ENCODE measurements at places on chromosomes 2 and 18.

- DNase-seq = no peak
These were observed 53.1 kb downstream of the RHBDD1 start for GRCh38 chr2:226888971-226889370.

DNA sequence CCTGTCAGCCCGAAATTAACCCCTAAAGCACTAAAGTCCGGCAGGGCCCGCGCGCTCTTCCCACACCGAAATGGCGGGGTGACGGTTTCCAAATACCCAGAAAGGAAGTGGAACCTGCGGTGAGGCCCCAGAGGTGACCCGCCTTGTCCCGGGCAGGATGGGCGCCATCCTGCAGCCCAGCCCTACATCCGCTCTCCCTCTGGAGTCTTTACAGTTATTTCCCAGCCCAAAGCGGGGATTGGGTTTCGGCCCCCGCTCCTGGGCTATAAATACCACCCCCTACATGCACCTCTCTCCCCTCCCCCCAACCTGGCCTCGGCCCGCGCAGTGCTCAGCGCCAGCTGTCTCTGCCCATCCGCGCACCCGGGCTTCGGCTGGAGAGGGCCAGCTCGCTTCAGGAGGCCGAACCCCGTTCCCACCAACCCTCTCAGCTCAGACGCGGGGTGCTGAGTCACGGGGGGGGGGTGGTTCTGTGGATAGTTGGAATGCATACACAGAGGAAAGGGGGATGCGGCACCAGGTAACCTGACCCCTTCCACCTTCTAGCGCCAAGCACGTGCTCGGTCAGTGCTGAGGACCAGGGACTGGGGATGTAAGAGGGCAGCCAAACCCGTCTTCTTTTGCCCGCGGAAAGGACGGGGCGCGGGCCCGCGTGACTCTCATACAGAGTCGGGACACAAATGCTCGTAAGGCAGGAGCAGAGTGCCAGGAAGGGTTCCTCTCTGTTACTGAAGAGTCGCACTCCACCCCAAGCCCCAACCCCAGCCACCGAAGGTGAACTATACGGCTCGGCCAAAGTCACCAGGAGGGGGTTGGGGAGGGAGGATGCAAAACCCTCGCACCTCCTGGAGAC, at the start of gene TUBA4B:
Gene TUBA4B (plus strand): TSS at position 344 of the 853 bp plus-strand sequence. CDS start 165 bp downstream, at position 509.
- peak; percentile 47 for DNase-seq

- DNase-seq = no peak
These were observed 15.0 kb upstream of the IL1RN start for GRCh38 chr2:113112441-113112840.

GRCh38 chr2:1656326-1656960, 87.9 kb downstream of the PXDN start:
- no peak for DNase-seq

- DNase-seq = no peak
These were observed 48.0 kb downstream of the TEX44 start for GRCh38 chr2:231640641-231641111.

DNA sequence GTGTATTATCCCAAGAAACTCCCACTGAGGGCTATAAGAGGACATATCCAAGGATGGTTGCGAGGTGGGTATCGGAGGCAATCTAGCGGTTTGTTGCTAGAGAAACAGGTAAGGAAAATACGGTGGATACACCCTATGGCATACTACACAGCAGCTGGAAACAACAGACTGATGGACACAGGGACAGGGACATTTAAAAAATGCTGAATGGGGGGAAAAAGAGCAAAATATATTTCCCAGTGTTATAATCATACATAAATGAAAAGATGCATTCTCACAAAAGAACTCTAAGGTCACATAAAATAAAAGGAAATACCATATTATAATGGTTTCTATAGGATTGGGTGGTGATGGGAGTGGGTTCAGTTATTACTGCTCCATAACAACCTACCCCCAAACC, 95.9 kb downstream of the SMC6 start:
- DNase-seq = no peak

GRCh38 chr2:7976206-7976605, 705.6 kb upstream of the ID2 start:
- DNase-seq = no peak

DNA sequence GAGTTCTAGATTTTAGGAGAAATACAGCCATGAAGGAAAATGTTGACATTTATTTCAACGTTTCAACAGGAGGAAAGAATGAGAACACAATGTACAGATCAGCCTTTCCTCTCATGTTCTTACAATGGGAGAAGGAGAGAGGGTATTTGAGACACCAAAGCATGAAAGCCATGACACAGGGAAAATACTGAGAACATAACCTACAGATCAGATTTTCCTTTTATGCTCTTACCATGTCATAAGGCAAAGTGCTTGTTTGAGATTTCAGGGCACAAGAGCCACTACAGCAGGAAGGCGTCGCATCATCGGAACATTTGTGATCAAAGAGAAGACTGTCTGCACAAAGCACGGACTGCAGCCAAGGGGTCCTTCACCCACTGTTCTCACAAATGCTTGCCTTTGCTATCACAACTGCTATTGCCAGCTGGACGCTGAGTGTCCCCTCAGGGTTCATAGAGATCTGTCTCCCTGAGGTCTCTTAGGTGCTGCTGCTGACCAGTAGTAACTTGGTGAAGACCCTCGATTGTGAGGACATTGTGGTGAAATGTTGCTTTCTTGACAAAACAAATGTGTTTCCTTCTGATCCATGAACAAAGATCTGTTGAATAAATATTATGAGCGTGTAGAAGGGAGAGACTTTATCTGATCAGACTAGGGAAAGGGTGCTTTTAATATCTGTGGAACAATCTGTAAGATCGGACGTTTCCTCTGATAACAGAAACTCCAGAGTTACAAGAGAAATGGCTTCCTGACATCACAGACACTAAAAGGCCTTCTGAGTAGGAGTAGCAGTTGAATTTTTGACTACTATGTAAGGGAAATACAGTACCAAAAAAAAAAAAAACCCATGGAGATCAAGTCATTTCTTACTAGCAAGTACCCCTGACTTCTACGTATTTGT, 6.4 kb upstream of the IL1RL1 start:
- DNase-seq = no peak

DNA sequence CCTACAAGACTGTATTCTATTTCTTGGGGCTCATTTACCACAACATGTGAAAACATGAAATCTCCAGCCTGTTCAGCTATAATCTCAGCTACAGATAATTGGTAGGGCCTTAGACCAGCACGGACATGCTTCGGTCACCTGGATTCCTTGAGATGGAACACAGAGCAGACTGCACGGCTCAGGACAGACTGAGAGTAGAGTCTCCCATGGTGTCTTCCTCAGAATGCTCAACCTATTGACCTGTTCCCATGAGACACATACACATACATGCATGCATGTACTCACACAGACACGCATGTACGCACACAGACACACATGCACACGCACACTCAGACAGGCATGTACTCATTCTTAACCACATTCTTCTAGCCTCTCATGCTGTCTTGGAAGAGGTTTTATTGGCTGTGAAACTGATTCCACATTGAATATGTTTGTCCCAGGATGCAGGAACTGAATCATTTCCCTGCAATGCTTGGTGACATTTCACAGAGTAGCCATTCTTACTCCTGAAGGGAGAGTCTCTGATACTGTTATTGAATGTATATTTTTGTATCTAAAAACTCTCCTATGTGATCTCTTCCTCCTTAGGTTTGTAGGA, 23.5 kb upstream of the BZW1 start:
- DNase-seq = no peak

GRCh38 chr2:54585136-54585733, 129.1 kb downstream of the SPTBN1 start:
- no peak for DNase-seq

GRCh38 chr2:167100506-167100905, 212.2 kb downstream of the XIRP2 start:
- DNase-seq = no peak

GRCh38 chr18:23735021-23735464, 45.8 kb downstream of the LAMA3 start:
- no peak for DNase-seq

DNA sequence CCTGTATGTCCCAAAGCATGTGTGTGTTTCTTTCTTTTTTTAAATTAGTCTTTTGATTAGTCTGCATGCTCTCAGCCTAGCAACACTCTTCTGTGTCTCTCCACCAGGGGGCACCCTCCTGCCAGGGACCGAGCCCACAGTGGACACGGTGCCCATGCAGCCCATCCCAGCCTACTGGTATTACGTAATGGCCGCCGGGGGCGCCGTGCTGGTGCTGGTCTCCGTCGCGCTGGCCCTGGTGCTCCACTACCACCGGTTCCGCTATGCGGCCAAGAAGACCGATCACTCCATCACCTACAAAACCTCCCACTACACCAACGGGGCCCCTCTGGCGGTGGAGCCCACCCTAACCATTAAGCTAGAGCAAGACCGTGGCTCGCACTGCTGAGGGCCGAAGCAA, 93.8 kb downstream of the NRP2 start:
- DNase-seq = no peak

GRCh38 chr2:2254206-2254605, 76.9 kb downstream of the MYT1L start:
- DNase-seq = no peak

DNA sequence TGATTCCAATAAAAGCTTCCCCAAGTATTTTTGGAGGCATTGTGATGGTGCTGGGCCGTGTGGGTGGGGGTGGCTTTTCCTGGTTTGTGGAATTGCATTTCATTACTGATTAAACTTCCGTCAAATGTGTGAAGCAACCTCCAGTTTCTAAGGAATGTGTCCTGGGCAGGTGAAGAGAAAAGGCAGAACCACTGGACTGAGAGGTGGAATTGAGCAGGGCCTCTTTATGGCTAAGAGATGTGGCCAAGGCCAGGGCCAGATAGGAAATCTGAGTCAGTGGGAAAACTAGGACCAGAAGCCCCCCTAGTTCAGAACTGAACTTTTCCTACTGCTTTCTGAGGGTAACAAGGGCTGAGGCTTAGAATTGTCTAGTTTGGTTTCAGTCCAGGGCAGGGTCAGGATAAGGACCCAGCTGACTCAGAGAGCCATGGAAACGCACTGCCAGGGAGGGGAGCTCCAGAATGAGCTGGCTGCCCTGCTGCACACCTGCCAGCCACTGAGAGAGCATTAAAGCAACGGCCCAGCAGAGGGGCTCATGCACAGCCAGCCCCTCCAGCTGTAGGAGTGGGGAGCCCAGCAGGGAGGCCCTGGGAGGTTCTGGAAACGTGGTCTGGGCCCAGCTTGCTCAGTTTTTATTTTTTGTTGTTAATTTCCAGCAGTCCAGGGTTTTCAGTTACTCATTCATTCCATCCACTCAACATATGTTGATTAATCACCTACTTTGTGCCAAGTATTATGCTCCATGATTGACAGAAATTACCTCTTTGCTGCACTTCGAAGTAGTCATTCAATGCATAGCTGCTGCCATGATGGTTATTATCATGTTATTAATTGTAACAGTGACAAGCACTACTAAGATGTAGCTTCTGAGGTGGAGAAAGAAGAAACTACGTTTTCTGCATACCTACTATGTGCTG, 156.1 kb downstream of the MSH2 start:
- no peak for DNase-seq

- no peak for DNase-seq
These were observed 75.0 kb downstream of the BCL2 start for GRCh38 chr18:63244607-63245006.

DNA sequence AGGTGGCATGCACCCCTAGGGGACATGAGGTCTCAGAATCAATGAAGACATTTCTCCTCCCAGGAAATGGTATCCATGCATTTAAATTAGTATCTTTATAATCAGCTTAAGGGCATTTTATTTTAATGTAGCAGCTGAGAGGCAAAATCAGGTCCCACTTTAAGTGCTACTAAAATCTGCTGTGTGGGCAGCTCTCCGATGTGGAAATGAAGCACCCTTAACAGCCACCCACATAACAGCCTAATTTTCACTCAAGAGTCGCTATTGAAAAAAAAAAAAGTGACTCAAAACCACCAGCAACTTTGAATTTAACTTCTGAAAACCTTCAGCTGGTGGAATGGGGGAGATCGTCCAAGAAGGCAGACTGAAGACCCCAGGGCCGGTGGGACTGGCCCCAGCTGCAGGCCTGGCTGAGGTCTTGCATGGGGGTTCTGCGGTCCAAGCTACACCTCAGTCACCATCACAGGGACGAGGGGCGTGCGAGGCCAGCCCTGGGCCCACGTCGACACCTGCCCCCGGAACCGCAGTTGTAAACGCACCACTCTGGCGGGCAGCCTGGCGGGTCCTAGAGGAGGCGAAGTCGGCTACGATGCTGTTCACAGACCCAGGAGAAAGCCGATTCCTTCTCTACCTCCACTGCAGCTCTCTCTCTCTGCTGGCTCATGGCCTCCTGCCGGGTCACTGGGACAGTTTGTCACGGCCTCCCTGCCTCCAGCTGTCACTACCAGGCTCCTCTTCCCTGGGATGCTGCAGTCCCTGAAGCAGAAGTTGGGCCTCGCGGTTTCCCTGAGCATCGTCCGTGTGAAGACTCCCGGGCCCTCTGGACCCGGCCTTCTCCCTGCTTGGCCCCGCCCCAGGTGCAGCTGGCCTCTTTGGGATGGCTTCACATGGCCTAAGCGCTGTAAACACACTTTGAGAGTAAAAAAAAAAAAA, 111.9 kb downstream of the KCNF1 start:
- no peak for DNase-seq

DNA sequence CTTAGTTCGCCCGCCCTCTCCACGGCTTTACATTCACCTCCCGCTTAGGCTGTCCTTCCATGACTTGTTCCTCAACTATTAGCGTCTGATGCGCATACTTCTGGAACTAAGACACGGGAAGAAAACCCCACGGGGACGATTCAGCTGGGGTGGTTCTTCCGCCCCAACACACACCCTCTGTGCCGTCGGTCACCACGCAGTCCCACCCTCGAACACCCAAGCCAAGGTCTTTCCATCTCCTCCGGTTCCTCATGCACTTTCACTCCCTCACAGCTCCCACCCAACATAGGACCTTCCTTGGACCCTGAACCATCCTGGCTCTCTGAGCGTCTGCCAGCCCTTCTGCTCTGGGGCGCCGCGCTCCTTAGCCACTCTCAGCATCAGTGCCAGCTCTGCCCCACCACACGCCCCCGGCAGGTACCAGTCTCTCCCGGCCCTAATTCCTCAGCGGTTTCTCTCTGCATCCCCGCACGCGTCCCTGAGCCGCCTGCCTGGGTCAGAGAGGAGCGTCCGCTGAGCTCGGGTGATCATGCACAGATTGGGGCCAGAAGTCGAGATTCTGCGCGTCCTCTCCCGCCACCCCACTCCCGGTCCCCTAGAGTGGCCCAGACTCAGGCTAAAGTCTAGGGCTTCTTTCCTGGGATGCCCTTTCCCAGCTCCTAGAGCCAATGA, 522 bp upstream of the SRD5A2 start:
- no peak for DNase-seq

GRCh38 chr2:60356346-60356745, 197.1 kb downstream of the BCL11A start:
- DNase-seq = no peak

DNA sequence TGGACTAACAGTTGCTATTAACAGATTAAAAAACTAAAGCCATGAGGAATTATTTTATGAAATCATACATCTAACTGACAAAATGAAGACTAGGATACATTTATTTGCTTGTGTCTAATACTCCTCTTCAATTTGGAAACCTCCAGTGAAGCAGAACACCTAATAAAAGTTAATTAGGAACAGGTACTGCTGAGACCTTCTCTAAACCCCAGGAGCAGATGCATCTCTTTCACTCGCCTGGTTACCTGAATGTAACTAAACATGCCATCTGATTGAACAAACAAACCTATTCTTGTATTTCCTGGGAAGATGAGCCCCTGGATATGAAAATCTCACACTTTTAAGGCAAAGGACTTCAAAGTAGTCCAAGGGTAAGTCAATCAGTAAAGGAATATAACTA, 898.2 kb downstream of the NRXN1 start:
- no peak for DNase-seq

- no peak for DNase-seq
These were observed 108.3 kb upstream of the PPP1CB start for GRCh38 chr2:28643327-28643726.

- DNase-seq = no peak
These were observed 833 bp downstream of the AFG3L2 start for GRCh38 chr18:12376034-12376753.
